CD4-positive, alpha-beta T cell treated with Interleukin-10 for 1 hour (primary cell): ENCODE measurements at places on chromosomes 16 and 17.

DNA sequence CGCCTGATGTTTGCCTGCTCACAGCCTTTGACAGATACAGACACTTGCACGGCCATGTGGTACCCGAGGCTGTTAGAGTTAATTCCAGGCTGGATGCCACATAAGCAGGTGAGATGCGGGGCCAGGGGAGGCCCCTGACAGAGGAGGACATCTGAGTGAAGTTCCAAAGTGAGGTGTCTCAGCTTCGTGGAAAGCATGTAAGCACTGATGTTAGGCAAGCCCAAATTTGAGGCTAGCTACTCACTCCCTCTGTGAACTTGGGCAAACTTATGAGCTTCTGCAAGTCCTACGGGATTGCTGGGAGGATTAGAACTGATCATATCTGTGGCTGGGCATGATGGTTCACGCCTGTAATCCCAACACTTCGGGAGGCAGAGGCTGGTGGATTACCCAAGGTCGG, 39.3 kb upstream of the MARCHF10 start:
- no peak for DNase-seq

GRCh38 chr16:22375117-22375962, 921 bp upstream of the CDR2 start:
- no peak for DNase-seq

DNA sequence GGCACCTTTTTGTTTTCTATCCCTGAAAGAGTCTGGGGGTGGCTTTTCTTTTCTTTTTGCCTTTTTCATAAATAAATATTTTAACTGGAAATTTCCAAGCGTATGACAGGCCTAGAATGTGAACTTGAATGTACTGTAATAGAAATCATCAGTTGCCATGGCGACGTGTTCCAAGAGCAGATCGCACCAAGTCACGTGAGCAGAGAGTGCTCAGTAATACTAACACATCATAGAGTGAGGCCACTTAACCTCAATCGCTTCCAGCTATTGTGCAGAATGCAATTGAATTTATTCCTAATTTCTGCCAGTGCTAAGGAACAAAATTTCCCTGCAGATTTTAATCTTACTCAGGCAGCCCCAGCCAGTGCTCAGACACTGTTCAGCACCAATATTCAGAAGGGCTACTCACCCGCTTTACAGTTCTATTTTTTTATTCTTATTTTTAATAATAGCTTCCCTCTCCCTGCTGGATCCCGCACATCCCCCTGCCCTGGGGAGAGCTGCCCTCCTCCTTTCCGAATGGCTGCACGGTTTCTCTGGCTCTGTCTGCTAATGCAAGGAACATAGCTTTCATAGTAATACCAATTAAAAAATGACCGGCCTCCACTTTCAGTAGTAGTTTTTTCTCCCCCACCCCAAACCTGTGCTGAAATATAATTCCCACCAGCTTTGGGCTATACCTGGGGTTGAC, 26.2 kb upstream of the PMFBP1 start:
- DNase-seq: no peak

- no peak for DNase-seq
Measured at GRCh38 chr17:17612085-17613022, 20.8 kb upstream of the PEMT start.

GRCh38 chr17:37318931-37319594, 56.7 kb upstream of the C17orf78 start:
- no peak for DNase-seq

DNA sequence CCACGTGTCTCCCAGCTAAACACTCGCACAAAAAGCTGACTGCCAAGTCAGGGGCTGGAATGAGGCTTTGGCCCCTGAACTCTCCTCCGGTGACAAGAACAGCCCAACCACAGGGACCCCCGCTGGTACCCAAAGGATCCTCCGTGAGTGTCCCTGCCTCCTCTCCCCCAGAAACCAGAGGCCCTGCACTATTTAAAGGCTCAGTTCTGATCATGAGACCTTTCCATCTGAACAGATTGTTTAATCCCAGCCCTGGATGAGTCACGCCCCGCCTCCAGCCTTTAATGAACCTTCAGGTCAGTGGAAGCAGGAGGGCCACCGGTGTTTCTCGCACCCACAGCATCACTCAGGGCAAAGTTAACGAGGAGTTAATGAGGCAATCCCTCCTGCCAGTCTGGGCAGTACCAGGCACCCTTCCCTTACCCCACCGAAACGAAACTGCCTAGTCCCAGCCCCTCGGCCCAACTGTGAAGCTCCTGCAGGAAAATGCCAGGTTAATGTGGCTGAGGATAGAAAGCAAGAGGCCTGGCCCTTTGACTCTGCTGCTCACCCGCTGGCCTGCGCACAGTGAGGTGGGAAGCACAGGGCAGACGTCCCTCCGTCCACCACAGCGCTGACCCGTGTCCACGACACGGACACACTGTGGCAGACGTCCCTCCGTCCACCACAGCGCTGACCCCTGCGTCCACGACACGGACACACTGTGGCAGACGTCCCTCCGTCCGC, 32.4 kb downstream of the TIMM22 start:
- DNase-seq: no peak

- DNase-seq: no peak
Measured at GRCh38 chr16:78985716-78986605, 614.6 kb downstream of the MAF start.

GRCh38 chr17:5378566-5379207, 40.8 kb downstream of the NUP88 start:
- DNase-seq: no peak

DNA sequence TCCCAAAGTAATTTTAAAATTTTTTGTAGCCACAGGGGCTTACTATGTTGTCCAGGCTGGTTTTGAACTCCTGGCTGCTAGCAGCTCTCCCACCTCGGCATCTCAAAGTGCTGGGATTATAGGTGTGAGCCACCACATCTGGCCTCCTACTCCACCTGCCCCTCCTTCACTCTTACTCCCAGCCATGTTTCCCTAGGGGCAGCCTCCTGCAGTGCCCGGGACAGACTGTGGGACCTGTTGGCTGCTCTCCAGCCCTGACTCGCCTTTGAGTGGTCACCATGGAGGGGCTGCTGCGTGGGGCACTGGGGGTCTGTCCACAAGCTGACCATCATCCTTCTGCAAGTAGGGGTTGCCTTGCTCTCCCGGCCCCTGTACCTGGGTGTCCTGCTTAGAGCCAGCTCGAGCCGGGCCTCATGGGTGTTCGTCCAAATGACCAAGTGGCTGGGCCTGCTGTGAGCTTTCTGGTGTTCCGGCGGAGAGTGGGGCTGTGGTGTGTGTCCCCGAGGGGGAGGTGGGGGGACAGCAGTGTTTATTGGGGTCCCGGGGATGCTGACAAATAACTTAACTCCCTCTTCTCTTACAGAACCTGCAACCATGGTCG, 16.6 kb downstream of the SPIRE2 start:
- no peak for DNase-seq

DNA sequence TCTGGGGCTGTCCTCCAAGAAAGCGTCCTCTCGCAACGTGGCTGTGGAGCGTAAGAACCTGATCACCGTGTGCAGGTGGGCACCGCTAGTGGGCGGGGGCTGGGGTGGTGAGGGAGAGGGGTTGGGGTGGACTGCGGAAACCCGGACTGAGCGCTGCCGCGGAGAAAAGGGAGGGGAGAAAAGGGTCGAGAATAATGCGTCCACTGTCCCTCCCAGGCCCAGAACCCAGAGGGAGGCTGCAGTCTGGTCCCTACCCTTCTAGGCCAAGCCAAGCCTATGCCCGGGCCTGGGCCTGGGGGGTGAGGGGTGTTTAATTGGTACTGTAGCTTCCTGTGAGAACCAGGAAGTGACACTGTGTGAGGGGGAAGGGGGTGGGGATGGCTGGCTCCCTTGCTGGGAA, 464 bp downstream of the RUNDC3A start:
- DNase-seq: no peak

DNA sequence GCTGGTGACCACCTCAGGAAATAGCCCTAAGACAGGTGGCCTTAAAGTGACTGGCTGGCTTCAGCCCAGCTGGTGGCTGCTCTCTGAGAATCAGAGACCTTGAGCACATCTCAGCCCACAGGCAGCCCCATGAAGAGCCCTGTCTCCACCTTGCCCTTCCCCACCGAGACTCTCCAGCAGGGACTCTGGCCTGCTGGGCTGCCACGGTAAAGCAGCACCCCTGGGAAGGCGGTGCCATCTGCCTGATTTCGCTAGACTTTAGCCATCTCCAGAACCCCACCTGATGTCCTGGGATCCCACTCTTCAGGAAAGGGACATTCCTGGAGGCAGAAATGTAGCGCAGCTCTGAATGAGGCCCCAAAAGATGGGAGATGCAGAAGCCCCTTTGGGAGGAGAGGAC, 45.2 kb upstream of the LGALS9 start:
- no peak for DNase-seq

- no peak for DNase-seq
Measured at GRCh38 chr16:81163671-81164070, 67.5 kb upstream of the GCSH start.

- no peak for DNase-seq
Measured at GRCh38 chr17:28889996-28890395, 7.5 kb downstream of the FLOT2 start.

DNA sequence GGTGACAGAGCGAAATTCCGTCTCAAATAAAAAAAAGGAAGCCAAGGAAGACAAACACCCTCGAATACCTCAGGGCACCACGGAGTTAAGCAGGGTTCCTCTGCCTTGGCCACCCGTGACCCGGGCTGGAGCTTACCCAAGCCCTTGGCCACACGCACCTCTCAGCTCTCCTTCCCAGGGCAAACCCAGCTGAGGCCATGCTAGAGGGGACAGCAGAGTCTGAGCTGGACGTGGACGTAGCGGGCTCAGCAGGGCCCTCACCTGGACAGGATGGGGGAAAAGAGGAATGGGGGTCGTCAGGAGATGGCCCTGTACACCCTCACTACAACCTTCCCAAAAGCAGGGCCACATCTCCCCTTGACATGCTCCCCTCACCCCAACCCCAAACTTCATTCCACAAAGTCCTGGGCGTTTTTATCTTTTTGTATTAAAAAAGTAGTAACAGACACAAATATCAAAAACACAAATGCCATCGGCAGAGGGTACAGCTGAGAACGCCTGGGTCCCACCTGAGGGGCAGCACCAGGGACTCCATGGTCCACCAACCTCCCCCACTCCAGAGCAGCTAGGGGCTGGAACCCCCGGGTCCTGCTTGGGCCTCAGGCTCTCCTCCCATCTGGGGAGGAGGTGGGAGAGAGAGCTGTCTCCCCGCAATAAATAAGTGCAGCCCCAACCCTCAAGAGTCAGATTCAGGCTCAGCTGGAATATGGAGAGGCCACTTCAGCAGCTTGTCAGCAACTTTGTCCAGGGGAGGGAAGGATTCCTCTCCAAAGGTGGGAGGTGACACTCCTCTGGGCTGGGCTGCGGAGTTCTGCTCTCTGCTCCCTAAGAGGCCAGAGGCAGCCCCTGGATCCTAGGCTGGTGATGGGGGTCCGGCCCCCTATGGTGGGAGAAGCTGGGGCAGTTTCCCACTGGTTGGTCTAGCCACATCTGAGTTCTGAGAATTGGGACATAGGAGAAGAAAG, 11.9 kb downstream of the PER1 start:
- DNase-seq: peak; percentile 21

DNA sequence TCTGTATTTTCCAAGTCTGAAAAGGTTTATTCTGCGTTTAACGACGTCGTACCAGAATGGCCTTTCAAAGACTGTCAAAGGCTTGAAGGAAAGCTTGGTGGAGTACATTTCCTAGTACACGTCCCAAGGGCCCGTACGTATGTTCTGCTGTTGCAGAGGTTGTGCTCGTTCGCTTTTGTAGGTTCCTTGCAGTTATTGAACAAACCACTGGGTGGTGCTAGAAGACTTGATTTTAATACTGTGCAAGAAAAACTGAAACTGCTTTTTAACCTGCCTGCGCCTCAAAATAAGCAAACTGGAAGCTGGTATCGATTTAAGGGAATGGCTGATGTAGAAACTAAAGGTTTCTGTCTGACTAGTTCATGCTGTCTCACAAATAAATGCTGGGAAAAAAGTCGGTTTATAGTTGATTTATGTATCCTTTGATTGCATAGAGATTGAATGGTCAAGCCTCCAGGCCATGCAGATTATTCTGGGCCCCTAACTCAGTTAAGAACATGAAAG, 54.6 kb downstream of the USP10 start:
- peak; percentile 91 for DNase-seq

DNA sequence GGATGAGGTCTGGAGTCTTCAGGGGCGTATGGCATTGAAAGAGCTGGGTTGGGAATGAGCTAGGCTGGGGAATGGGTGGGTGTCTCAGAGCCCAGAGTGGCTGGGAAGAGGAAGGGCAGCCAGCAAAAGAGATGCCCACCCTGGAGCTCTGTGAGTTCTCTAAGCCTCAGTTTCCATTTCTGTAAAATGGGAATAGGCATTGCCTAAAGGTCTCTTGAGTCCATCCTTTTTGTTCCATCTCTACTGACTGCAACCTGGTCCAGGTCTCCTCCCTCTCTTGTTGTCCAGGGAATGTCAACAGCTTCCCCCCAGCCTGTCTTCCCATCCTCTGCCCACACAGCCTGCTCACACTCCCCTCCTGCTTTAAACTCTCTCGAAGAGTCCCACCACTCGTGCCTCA, 19.6 kb downstream of the CCDC102A start:
- DNase-seq: no peak

- peak; percentile 65 for DNase-seq
Measured at GRCh38 chr16:56513972-56514371, 5.9 kb downstream of the BBS2 start.

DNA sequence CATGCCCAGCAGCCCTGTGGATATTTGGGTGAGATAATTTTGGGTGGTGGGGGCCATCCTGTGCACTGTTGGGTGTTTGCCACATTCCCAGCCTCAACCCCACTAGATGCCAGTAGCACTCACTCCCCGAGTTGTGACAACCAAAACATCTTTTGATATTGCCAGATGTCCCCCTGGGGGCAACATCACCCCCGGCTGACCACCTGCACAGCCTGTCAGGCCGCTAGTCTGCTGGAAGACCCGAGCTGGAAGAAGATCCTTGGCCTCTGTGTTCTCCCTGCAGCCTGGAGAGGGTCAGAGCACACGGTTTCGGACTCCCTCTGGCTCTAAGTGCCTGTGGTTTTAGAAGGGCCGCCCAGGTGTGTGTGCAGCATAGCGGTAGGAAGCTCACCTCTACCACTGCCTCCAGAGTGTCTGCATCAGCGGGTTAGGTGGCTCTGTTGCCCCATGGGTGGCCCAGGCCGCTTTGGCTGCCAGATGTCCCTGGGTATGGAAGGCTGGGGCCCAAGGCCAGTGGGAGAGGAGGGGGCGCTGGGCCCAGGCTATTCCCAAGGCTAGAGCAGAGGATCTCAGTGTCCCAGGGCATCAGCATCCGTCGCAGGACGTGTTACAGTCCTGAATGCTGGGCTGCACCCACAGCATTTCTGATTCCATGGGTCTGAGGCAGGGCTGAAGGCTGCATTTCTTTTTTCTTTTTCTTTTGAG, 195.8 kb upstream of the GSE1 start:
- no peak for DNase-seq

- DNase-seq: peak; percentile 75
Measured at GRCh38 chr16:85420501-85421337, 192.4 kb upstream of the GSE1 start.

GRCh38 chr17:34403006-34403405, 40.0 kb upstream of the CCL1 start:
- DNase-seq: no peak
